ENCODE measurements at places on chromosomes 12 and 14.

- no peak for DNase-seq
These were observed 126.1 kb downstream of the SLC38A6 start for GRCh38 chr14:61106959-61107641.

GRCh38 chr12:110073049-110073831 lies 24.9 kb upstream of the C12orf76 start:
- DNase-seq: no peak

DNA sequence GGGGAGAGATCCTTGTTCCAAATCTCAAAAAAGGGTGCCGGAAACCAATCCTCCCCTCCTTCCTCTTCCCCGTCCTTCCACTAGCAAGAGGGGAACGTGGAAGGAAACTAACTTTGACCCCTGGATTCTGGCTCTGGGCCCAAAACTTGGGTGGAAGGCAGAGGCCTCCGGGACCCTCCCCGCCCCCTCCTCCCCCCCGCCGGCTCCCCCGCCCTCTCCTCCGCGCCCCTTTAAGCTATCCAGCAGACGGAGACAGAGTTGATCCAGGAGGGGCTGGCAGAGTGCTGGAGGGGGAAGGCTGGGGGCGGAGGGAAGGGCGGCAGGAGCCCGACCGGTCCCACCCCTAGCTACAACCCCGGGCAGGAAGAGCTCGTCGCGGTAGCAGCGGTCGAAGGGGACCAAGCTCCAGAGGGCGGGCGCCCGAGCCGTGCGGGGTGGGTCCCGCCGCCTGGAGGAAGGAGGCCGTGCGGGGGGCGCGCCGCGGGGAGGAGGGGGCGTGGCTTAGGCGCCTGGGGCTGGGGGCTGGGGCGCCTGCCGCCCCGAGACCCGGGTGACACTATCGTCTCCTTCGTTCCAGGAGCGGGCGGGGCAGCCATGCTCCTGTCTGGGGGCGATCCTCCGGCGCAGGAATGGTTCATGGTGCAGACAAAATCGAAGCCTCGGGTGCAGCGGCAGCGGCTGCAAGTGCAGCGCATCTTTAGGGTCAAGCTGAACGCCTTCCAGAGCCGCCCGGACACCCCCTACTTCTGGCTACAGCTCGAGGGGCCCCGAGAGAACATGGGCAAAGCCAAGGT lies at the start of gene NYNRIN:
Gene NYNRIN (plus strand): TSS at position 351 of the 794 bp plus-strand sequence. CDS start 244 bp downstream, at position 595.
- DNase-seq: peak; percentile 62

DNA sequence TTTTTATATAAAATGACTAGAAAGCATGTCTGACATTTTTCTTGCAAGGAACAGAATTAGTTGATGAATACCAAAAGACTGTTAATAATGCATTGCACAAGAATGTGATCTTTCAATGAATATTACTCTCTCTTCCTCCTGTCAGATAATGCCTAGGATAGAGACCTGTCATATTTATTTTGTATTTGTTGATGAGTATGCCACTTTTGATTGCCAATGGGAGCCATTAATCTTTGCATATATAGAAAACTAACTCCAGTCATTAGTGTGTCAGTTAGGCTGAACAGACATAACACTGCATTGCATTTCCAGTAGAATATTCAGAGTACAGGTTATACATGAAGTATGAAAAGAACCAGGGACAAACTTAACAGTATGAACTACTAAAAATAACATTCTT lies 1125.3 kb downstream of the LRFN5 start:
- no peak for DNase-seq

GRCh38 chr12:90261283-90261682 lies 552.6 kb upstream of the ATP2B1 start:
- peak; percentile 90 for DNase-seq

DNA sequence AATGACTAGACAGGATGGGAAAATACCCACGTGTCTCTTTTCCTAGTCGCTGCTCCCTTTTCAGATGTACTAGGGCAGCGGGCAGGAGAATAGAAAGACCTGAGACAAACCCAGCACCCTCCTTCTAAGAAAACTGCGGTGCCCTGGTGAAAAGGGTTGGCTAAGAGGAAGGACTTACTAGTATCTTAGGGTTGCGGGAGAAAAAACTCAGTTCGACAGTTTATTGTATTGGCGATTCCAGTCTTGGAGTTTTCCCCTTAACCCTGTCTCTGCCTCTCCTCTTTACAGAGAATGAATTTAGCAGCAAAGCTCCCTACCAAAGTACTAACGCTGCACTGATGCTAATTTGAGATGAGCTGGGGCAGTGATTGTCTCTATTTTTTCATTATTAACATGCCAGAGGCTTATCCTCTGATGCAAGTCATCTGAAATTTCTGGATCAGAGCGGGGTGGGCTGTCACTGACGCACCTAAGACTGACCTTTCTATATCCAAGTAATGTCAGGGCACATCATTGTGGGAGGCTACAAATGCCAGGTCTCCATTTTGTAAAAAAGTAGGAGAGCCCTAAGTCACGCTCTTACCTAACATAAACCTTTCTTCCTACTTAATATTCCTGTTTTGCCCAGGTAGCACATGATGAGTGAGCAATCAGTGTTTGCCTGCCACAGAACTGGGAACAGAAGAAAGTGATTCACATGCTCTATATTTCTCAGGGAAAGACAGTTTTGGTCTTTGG lies 916 bp upstream of the PAWR start:
- no peak for DNase-seq

GRCh38 chr12:90896821-90897220 lies 58.2 kb downstream of the CCER1 start:
- DNase-seq: no peak

DNA sequence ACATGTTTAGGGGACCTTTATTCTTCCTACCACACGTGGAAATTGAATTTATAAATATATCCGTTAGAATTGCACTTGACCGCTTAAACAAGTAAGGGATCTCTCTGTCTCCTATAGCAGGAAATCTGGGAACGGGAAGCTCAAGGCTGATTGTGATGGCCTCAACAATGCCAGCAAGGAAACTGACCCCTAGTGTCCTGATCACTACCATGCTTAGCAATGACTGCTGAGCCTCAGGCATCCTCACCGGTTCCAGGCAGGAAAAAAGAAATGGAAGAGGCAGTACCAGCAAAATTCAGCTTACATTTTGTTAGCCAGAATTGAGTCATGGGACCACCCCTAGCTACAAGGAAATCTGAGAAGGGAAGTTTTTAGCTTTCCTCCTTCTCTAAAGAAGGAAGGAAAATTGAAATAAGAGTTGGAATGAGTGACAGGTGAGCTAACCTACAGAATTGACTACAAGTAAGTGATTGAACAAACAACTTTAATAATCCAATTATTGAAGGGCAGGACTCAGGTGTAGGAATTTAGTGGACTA lies 43.9 kb upstream of the AMN1 start:
- DNase-seq: no peak

- DNase-seq: peak; percentile 57
These were observed 6.5 kb downstream of the CCDC175 start for GRCh38 chr14:59570122-59570521.
